ENCODE measurements at places on chromosomes 7 and 10. TPM values are rescaled to one million over a fixed set of nuclear protein-coding genes. Genes with fewer than 3 reads are reported as not detected.

AQP1 gene
- 75.8 TPM for total RNA-seq

AKR1C1 gene
- 10.5 TPM for total RNA-seq

FAM20C gene
- total RNA-seq: 24.7 TPM

GSTO2 gene
- total RNA-seq: 4.3 TPM

FAM241B gene
- 5.1 TPM for total RNA-seq

ATP5MK gene
- 84.4 TPM for total RNA-seq

NPFFR1 gene
- 9.1 TPM for total RNA-seq

GSDME gene
- 24.6 TPM for total RNA-seq

MYOF gene
- 59.4 TPM for total RNA-seq

ABCB1 gene
- total RNA-seq: 8.0 TPM

POMZP3 gene
- 6.3 TPM for total RNA-seq

KMT2C gene
- 179 TPM for total RNA-seq

TMEM270 gene
- not detected for total RNA-seq

FAM13C gene
- 39.7 TPM for total RNA-seq

ANKRD61 gene
- not detected for total RNA-seq

VSTM4 gene
- 30.1 TPM for total RNA-seq

LRRC4 gene
- total RNA-seq: 4.6 TPM

TMEM196 gene
- 9.7 TPM for total RNA-seq

RHOBTB1 gene
- total RNA-seq: 41.4 TPM

GPER1 gene
- 4.1 TPM for total RNA-seq

OR13A1 gene
- total RNA-seq: not detected

TMEM178B gene
- total RNA-seq: 16.5 TPM

SOSTDC1 gene
- 47.6 TPM for total RNA-seq

THSD7A gene
- 46.4 TPM for total RNA-seq

ZNF804B gene
- 6.3 TPM for total RNA-seq

MYO1G gene
- total RNA-seq: 1.0 TPM

MKI67 gene
- 16.4 TPM for total RNA-seq

TMEM140 gene
- 4.1 TPM for total RNA-seq

STYXL1 gene
- 35.0 TPM for total RNA-seq

ZCCHC24 gene
- total RNA-seq: 17.9 TPM

C7orf57 gene
- total RNA-seq: 0.22 TPM

COX19 gene
- total RNA-seq: 15.0 TPM

BAMBI gene
- total RNA-seq: 55.9 TPM

LIPK gene
- not detected for total RNA-seq

PILRA gene
- 1.8 TPM for total RNA-seq

SLIT1 gene
- 8.2 TPM for total RNA-seq

NPS gene
- not detected for total RNA-seq

DRGX gene
- total RNA-seq: 1.3 TPM

NCF1 gene
- 1.6 TPM for total RNA-seq

NUTM2A gene
- 1.9 TPM for total RNA-seq

PON2 gene
- 109 TPM for total RNA-seq

CUX1 gene
- total RNA-seq: 115 TPM

SNCG gene
- total RNA-seq: 33.3 TPM

CNNM1 gene
- 2.4 TPM for total RNA-seq

UPK3BL2 gene
- 64.4 TPM for total RNA-seq

STRIP2 gene
- total RNA-seq: 19.6 TPM

FLNC gene
- 92.8 TPM for total RNA-seq

ABCA13 gene
- 1.8 TPM for total RNA-seq

PTPN20 gene
- 10.0 TPM for total RNA-seq

GLCCI1 gene
- total RNA-seq: 69.4 TPM

FAM149B1 gene
- total RNA-seq: 33.8 TPM

FAM25C gene
- not detected for total RNA-seq

PON1 gene
- total RNA-seq: not detected

ZNF37A gene
- total RNA-seq: 42.6 TPM

ARHGEF35 gene
- total RNA-seq: 6.2 TPM

LAMB1 gene
- total RNA-seq: 206 TPM

NPC1L1 gene
- total RNA-seq: not detected

Measured in camera-type eye (tissue), 1 donor.